Breast epithelium (tissue), 4 donors: ENCODE measurements at places on chromosomes 11 and 22.
A peak's percentile ranks its signal among the peaks of the same experiment; 100 is the strongest.

DNA sequence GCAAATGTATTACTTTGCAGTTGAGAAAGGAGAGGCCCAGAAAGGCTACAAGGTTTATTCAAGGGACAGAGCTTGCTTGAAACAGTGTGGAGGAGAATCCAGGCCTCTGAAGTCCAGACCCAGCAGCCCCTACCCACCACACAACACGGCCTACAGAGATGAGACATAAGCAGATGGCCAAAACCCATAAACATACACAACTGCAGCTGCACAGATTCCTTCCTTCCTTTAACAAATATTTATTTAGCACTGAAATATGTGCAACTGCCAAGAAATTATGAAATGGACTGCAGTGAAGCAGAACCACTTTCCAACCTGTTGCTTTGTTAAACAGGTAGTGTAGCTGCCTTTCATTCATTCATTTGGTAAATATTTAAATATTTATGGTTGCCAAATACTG, 122.3 kb downstream of the SPATA19 start:
- no peaks in the 10 kb centered on the region for H3K4me1 ChIP-seq
- DNase-seq, result no peak
- no peak overlapping the region for H3K27ac ChIP-seq
- no peaks in the 10 kb centered on the region for H3K36me3 ChIP-seq
- H3K27me3 ChIP-seq, result peaks cover 4% of the 10 kb centered on the region

GRCh38 chr22:45398214-45398613, 15.2 kb downstream of the SMC1B start:
- H3K4me3 ChIP-seq, result no peak overlapping the region
- H3K27ac ChIP-seq, result no peak overlapping the region
- no peaks in the 10 kb centered on the region for H3K27me3 ChIP-seq
- no peak for DNase-seq

GRCh38 chr11:12017243-12017678, 8.8 kb upstream of the DKK3 start:
- H3K4me3 ChIP-seq, result no peak overlapping the region
- no peaks in the 10 kb centered on the region for H3K36me3 ChIP-seq
- H3K27ac ChIP-seq, result peak overlapping the region; percentile 45
- no peak for DNase-seq

GRCh38 chr22:43031617-43032016, 16.7 kb upstream of the PACSIN2 start:
- H3K4me3 ChIP-seq, result no peak overlapping the region
- H3K36me3 ChIP-seq, result no peaks in the 10 kb centered on the region
- no peak overlapping the region for H3K27ac ChIP-seq
- DNase-seq, result no peak

- no peak for DNase-seq
- H3K27ac ChIP-seq, result no peak overlapping the region
- H3K27me3 ChIP-seq, result no peaks in the 10 kb centered on the region
- no peaks in the 10 kb centered on the region for H3K4me1 ChIP-seq
Measured at GRCh38 chr11:17604201-17604914, 57.3 kb downstream of the OTOG start.

GRCh38 chr11:72712168-72712751, 38.0 kb upstream of the PDE2A start:
- H3K4me3 ChIP-seq, result no peak overlapping the region
- no peaks in the 10 kb centered on the region for H3K27me3 ChIP-seq
- H3K27ac ChIP-seq, result peak overlapping the region; percentile 87
- DNase-seq, result peak; percentile 33
- no peaks in the 10 kb centered on the region for H3K36me3 ChIP-seq

- H3K27me3 ChIP-seq, result no peaks in the 10 kb centered on the region
- peak overlapping the region; percentile 66 for H3K4me3 ChIP-seq
- peak overlapping the region; percentile 85 for H3K27ac ChIP-seq
- no peaks in the 10 kb centered on the region for H3K36me3 ChIP-seq
- no peak for DNase-seq
- H3K4me1 ChIP-seq, result no peaks in the 10 kb centered on the region
Measured at GRCh38 chr11:124762624-124763155, 600 bp upstream of the ESAM start.

DNA sequence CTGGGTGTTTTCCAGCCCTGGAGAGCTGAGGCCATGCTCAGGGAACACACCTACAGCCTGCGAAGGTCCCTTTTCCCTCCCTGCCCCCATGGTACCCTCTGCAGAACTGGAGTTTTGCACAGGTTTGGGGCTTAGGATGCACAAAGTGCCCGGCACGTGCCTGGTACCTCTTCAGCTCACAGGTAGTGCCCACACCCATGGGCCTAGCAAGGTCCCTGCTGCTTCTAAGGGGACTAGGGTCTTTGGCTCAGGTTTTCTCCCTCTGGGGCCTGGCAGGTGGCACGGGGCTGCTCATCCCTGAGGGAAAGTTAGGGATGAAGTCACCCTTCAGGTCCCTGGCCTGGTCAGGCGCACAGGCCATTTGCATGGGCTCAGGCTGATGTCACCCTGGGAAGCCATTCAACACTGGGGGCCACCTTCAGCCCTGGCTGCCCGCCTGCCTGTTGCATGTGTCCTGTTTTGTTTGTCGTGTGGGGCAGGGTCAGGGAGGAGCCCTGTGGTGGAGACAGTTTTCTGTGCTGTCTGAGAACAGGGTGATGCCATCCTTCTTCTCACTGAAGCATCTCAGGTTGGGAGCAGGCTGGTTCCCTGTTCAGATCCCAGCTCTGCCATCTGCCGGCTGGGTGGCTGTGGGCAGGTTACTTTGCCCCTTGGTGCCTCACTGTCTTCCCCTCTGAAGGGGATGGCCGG, 68.3 kb upstream of the CRYBB3 start:
- no peaks in the 10 kb centered on the region for H3K27me3 ChIP-seq
- DNase-seq, result no peak
- H3K36me3 ChIP-seq, result no peaks in the 10 kb centered on the region
- peaks cover 10% of the 10 kb centered on the region for H3K4me1 ChIP-seq
- peak overlapping the region; percentile 80 for H3K27ac ChIP-seq
- H3K4me3 ChIP-seq, result no peak overlapping the region

GRCh38 chr11:129320494-129320893, 55.2 kb upstream of the BARX2 start:
- no peak for DNase-seq
- H3K27ac ChIP-seq, result peak overlapping the region; percentile 23
- no peaks in the 10 kb centered on the region for H3K27me3 ChIP-seq

- H3K27ac ChIP-seq, result no peak overlapping the region
- H3K27me3 ChIP-seq, result no peaks in the 10 kb centered on the region
- H3K36me3 ChIP-seq, result no peaks in the 10 kb centered on the region
- no peak for DNase-seq
Measured at GRCh38 chr11:87141980-87142514, 104.3 kb downstream of the TMEM135 start.

DNA sequence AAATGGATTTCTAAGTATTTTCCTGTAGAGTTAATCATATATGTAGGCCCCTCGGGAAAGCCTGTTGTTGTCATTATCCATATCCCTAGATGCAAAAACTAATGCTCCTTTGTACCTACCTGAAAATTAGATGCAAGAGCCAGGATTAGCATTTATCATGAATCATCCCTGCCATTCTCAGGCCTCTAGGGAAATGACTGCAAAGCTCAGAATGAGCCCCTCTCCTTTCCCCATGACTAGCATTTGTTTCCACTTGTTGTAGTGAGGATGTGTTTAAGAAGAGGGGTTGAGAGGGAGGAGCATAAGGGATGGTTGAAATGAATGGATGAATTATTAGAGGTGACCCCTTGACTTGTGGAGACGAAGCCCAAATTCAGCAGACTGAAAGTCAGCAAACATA, 537.9 kb downstream of the NTM start:
- DNase-seq, result no peak
- no peaks in the 10 kb centered on the region for H3K4me1 ChIP-seq
- H3K4me3 ChIP-seq, result no peak overlapping the region
- H3K36me3 ChIP-seq, result no peaks in the 10 kb centered on the region

- H3K27ac ChIP-seq, result peak overlapping the region; percentile 52
- H3K36me3 ChIP-seq, result no peaks in the 10 kb centered on the region
- H3K27me3 ChIP-seq, result no peaks in the 10 kb centered on the region
- DNase-seq, result no peak
- H3K4me3 ChIP-seq, result no peak overlapping the region
Measured at GRCh38 chr11:9738707-9739106, 74.8 kb downstream of the SWAP70 start.

DNA sequence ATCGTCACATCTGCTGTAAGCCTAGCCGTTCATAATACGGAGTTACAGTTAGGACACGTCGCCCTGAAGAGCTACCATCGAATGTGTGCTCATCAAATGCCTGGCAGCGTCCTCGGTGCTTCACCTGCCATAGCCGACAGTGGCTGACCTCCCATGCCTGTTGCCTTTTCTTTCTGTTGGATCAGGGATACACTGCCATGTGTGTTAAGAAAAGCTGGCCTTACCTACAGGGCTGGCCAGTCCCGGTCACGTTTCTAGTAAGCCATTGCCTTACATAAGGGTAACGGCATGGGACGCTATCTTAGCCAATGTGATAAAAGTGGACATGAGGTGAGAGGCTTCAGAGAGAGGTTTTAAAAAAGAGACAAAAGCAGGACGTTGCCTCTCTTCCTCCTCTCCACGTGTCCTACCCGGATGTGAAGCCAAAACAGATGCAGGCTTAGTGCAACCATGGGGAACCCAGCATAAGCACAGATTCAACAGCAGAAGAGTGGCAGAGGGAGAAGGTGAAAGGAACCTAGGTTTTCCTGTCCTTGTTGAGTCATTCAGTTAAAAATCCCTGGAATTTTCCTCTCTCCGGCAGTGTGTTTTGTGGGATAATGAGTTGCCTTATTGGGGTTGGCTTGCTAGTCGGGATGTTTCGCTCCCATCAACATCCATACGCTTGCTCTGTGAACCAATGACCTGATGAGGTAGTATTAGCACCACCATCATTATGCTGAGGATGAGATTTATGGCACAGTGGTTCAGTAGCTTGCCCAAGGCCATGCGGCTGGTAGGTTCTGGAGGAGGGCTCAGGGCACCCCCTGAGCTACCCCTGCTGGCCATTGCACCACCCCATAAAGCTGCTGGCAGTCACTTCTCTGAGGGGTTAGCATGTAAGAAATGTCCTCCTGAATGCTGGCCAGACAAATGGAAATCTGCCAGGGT, 67.4 kb upstream of the B3GAT1 start:
- H3K4me1 ChIP-seq, result no peaks in the 10 kb centered on the region
- H3K36me3 ChIP-seq, result no peaks in the 10 kb centered on the region
- no peak overlapping the region for H3K27ac ChIP-seq
- no peak for DNase-seq
- H3K4me3 ChIP-seq, result no peak overlapping the region

DNA sequence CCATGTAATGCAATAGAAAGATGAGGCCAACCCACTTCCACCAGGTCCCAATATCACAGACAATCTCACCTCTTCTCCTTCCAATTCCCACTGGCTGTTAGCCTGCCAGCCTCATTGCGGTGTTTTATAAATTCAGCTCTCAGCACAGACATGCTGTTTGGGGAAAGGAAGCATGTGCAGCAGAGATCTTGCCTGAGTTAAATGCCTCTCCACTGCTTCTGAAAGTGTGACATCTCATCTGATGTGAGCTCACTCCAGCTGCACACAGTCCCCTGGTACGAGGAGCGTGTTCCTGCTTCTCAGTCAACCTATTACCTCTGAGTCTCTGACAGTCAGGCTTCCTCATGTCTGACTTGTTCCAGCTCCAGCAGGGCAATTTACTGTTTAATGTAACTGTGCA, 122.7 kb upstream of the GUCY1A2 start:
- no peaks in the 10 kb centered on the region for H3K4me1 ChIP-seq
- H3K27me3 ChIP-seq, result no peaks in the 10 kb centered on the region
- H3K36me3 ChIP-seq, result no peaks in the 10 kb centered on the region
- H3K4me3 ChIP-seq, result no peak overlapping the region
- H3K27ac ChIP-seq, result no peak overlapping the region

DNA sequence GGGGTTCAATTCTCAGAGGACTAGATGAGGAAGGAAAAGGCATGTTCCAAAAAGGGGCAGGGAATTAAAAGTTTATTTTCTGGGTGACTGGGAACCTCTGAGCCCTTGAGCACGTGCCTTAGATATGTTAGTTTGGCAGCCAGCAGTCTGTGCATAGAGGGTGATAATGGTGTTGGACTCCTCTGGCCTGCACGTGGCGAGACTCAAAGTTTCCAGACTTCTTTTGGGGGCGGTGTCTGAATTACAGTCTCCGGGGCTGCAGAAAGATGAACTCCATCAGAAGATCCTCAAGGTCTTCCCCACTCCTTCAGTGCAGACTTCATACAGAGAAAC, 861 bp upstream of the ZNRF3 start:
- peak overlapping the region; percentile 70 for H3K27ac ChIP-seq
- no peaks in the 10 kb centered on the region for H3K27me3 ChIP-seq
- H3K36me3 ChIP-seq, result no peaks in the 10 kb centered on the region
- peak overlapping the region; percentile 57 for H3K4me3 ChIP-seq

- H3K27ac ChIP-seq, result peak overlapping the region; percentile 44
- no peak overlapping the region for H3K4me3 ChIP-seq
- no peaks in the 10 kb centered on the region for H3K27me3 ChIP-seq
- DNase-seq, result no peak
Measured at GRCh38 chr11:59611570-59612565, 3.7 kb downstream of the OSBP start.

DNA sequence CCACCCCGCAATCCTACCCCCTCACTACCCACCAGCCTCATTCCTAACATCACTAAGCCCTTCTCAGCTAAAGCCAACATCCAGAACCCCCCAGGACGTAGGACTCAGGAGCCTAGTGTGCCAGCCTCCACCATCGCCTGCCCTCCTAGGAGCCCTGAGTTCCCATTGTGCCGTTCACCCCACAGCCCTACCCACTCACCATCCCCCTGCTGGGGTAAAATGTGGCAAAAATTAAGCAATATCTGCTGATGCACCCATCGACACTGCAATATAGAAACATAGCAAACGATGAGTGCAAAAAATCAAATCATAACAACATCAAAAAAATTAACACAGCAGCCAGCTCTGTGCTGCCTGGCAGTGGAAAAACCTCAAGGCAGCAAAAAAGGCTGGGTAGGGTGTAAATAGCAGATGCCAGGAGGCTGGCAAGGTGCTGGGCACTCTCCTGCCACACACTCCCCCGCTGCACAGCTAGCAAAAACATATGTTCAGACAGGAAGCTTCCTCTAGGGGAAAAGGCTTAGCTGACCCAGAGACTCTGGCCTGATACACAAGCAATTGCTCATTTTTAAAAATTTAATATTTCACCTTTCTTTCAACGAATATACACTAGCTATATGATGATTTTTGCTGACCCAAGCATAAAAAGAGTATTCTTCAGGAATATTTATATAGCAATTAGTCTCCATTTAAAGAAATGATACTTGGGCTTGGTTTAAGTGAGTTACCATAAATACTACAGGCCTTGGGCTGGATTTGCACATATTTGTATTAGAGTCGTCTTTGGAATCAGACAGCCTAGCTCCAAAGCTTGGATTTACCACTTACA, 33.8 kb downstream of the PRDM10 start:
- no peaks in the 10 kb centered on the region for H3K27me3 ChIP-seq
- no peak overlapping the region for H3K27ac ChIP-seq
- H3K4me1 ChIP-seq, result no peaks in the 10 kb centered on the region
- no peak overlapping the region for H3K4me3 ChIP-seq

DNA sequence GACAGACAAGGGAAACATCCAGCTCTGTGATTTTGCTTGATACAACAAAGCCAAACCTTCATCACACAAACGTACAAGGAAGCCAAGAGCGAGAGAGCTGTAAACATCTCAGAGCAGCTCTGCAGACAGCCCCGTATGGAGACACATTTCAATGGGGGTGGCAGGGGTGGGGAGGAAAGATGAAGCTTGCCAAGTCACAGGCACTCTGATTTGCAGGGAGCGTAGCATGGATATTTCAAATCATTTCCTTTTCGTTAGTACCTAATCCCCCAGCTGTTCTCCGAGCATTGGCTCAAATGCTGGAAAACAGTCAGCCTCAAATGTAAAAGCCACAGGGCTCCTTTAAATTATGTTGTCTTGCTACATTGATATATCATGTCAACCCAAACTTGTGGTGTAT, 458.9 kb upstream of the CADM1 start:
- H3K36me3 ChIP-seq, result no peaks in the 10 kb centered on the region
- H3K27me3 ChIP-seq, result no peaks in the 10 kb centered on the region
- H3K4me1 ChIP-seq, result no peaks in the 10 kb centered on the region
- no peak for DNase-seq
- no peak overlapping the region for H3K4me3 ChIP-seq
